Memory B cell (primary cell): ENCODE measurements at places on chromosomes 2 and 18.

- DNase-seq = no peak
Measured at GRCh38 chr2:83665154-83665553, 793.9 kb downstream of the SUCLG1 start.

- DNase-seq = no peak
Measured at GRCh38 chr2:55158111-55158814, 73.8 kb downstream of the CLHC1 start.

DNA sequence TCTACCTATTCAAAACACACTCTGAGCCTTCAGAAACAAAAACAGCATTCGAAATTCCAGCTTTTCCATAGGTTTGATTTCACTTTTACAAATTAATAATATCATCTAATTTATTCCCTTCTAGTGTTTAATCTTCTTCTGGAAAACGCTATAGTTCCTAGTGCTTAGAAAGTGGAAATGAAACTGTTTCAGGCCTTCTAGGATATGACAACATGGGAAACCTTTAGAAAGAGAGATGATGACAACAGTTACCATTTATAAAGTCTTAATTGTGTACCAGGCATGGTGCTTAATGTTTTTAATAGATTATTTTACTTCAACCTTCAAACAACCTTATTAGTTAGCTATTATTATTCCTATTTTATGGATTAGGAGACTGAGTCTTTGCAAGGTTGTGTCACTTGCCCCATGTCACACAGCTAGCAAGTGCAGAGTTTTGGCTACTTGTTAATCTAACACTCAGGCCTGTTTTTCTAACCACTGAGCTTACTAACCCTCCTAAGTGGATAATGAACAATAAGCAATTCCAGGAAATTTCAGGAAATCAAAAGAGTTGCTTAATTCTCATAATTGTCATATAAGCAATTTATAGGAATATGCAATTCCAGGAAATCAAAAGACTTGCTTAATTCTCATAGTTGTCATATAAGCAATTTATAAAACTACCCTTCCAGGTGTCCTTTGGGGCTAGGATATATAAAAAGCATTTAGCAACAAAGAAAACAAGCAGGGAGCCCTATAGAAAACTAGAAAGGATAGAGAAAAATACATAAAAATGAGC lies 206.0 kb downstream of the ZNF521 start:
- no peak for DNase-seq

DNA sequence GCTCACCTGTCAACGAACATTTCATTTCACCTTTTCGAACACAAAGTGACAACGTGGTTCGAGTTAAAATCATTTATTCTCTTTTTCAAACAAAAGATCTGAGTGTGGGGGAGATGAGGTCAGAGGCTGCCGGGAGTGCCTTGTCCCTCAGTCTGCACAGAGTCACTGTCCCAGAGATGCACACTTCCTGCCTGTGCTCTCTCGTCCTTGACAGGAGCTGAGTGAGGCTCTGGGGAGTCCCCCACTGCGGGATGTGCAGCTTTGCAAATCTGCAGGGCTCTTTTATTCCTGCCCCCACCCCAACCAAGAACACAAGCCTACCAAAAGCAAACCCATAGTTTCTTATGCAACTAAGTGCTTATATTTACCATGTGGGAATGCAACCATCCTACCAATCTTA lies 497.8 kb downstream of the EIPR1 start:
- DNase-seq = no peak

DNA sequence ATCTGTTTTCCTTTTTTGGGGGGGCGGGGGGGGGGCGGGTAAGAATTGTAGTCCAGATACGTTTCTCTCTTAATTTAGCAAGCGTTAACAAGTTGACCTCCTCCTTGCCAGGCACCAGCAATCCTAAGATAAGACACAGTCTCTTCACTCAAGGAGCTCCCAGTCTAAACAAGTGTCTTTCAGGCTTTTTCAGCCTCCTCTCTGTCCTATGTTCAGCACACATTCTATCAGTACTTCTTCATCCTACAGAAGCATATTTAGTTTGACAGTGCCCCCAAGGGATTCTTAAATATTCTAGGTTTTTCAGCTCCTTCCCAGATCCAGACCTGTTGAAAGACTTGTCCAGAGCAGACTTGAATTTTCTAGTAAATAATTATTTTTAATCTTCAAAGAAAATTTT lies 2.7 kb downstream of the PPP1CB start:
- DNase-seq = no peak

DNA sequence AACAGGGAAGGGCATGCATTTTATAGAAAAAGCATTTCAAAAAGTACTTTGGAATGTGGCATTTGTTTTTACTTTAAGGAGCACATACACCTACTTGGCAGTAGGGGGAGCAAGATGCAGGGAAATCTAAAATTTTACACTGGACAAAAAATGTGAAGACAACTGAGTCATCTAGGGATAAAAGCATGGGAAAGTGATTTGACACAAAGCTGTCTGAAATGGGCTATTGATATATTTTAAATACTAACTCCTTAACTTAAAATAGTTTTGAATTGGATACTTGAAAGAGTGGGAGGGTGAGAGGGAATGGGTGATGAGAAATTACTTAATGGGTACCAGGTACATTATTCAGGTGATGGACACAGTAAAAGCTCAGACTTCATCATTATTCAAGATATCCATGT lies 15.8 kb downstream of the TMEM200C start:
- DNase-seq = no peak
